ENCODE measurements at places on chromosomes 2 and 18.

GRCh38 chr2:202717598-202718310 lies 83.0 kb downstream of the FAM117B start:
- DNase-seq = no peak

- DNase-seq = no peak
Observed at GRCh38 chr2:46066601-46067000, 230.6 kb upstream of the EPAS1 start.

DNA sequence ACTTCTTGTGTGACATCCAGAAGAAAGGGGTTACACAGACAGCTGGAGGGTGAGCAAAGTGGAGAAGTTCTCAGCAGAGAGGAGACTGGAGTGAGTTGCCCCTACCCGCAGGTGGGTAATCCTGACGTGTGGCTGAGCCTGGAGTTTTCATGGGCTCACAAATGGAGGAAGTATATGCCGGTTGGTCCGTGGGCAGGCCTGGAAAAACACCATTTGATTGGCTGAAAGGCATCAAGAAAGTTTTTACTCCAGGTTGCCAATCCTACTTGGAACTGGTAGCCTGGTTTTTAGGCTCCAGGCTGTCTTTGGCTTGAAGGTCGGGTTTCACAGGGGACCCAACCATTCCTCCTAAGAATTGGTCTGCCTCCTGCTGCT lies 1177.4 kb upstream of the LRRTM1 start:
- DNase-seq = no peak

DNA sequence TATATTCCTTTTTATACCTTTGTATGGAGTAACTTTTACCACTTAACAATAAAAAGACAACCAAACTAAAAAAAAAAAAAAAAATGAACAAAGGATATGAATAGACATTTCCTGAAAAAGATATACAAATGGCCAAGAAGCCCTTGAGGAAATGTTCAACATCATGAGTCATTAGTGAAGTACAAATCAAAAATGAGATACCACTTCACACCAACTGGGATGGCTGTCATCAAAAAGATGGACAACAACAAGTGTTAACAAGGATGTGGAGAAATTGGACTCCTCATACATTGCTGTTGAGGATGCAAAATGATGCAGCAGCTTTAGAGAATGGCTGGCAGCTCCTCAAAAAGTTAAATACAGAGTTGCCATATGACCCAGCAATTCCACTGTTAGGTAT lies 22.6 kb upstream of the SCYGR2 start:
- DNase-seq = no peak

GRCh38 chr18:79367989-79368388 lies 27.7 kb upstream of the NFATC1 start:
- DNase-seq = no peak

DNA sequence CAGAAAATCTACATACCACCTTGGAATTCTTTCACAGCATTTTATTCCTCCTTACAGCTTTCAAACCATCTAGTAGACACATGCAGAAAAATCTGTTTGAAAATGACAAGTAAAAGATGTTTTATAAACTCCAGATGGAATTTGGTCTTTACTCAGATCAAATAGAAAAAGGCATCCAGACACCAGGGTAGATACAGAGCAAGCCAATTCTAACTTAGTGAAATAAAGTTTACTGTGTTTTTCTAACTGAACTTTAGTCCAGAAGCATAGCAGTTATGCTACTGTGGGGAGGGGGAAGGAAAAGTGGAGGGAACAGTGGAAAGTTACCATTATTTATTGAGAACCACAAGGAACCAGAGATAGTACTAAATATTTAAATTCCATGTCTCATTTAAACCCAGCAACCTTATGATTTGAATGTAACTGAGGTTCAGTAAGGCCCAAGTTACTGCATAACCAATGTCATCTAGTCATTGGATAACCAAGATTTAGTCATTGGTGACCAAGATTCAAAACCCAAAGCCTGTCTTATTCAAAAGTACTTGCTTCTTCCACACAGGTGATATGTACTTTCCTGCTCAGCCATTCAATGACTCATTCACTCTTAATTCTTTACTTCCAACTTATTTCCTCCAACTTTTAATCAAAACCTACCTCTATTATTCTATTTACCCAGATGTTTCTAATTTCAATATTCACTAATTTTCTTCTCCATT lies 57.7 kb downstream of the RAD51AP2 start:
- no peak for DNase-seq

- DNase-seq = no peak
Observed at GRCh38 chr18:48973731-48974130, 23.0 kb upstream of the SMAD7 start.

DNA sequence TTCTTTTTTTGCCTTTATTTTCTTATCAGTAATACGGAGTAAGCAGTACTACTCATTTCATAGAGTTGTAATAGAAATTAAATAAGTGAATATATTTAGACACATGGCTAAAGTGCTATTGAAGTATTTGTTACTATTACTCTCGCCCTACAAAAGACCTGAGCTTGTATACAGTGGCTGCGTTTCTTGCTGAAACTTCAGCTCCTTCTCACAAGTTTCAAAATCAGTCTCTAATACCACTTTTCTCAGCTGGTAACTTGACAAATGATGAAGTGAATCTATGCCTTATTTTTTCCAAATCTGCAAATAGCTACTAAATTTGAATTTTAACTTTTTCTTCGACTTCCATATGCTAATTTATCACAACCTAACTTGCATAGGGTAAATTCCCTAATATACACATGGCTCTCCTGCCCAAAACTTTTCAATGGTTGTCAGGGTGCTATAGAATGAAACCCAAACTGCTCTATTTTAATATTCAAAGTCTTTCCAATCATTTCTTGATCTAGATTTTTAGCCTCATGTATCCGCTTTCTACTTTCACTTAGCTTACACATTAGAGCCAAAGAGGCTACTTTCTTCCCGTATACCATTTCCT lies 347.8 kb upstream of the GULP1 start:
- DNase-seq = no peak

GRCh38 chr2:241269707-241270520 lies 45.6 kb downstream of the HDLBP start:
- DNase-seq = no peak

DNA sequence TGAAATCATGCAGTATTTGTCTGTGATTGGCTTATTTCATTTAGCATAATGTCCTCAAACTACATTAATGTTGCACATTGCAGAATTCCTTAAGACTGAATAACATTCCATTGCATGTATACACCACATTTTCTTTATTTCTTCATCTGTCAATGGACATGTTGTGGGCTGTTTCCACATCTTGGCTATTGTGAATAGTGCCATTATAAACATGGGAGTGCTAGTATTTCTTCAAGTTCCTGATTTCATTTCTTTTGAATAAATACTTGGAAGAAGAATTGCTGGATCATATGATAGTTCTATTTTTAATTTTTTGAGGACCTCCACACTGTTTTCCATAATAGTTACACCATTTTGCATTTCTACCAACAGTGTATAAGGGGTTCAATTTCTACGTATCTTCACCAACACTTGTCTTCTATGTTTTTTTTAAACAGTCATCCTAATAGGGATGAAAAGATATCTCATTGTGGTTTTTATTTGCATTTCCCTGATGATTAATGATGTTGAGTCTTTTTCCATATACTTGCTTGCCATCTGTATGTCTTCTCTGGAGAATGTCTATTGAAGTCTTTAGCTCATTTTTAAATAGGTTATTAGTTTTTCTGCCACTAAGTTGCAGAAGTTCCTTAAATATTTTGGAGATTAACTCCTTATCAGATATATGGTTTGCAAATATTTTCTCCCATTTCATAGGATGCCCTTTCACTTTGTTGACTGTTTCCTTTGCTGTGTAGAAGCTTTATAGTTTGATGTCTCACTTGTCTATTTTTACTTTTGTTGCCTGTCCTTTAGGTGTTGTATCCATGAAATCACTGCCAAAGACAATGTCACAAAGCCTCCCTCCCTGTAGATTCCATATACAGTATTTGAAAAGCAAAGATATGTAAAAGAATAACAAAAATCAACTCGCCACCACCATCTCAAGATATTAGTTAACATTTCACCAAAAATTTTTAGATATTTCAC lies 14.6 kb downstream of the FBXO11 start:
- no peak for DNase-seq

- peak; percentile 68 for DNase-seq
Observed at GRCh38 chr2:203706403-203706802, at the start of gene CD28. CD28 (plus strand) TSS chr2:203706639; CDS start chr2:203706697, 58 bp downstream.

DNA sequence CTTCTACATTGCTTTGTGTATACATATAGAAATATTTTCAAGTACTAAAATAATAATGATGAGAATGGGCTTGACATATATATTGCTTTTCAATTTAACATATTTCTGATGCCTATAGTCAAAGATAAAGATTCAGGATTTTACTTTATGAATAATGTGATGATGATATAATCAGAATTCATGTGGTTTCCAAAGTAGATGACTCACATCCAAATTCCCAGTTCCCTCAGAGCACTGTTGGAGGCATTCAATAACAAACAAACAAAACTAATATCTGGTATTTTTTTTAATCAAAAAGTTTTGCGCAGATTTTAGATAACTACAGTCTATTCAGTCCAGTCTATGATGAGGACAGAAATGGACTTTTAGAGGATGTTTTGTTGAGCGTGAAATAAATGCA lies 2094.5 kb upstream of the CELF4 start:
- no peak for DNase-seq

GRCh38 chr18:23745366-23745765 lies 56.1 kb downstream of the LAMA3 start:
- DNase-seq = no peak

GRCh38 chr2:197254776-197255530 lies 55.6 kb downstream of the ANKRD44 start:
- DNase-seq = no peak

DNA sequence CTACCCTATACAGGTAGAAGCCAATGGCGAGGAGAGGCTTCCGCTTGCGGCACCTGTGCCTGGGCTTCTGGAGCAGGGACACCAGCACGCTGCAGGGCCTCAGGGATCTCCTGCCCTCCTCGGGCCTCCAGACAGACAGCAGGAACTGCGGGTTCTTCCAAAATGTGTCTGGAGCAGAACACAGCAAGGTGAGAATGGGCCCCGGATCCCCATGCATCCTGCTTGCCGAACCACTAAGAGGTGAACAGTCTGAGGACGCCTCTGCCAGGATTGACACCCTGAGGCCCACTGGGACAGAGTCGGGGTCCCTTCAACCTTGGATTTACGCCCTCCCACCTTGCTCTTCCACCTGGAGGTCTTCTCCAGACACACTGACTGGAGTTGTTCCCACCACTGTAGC lies 25.4 kb downstream of the CAPN14 start:
- DNase-seq = no peak

- DNase-seq = no peak
Observed at GRCh38 chr18:74268933-74269620, 22.7 kb downstream of the CYB5A start.

DNA sequence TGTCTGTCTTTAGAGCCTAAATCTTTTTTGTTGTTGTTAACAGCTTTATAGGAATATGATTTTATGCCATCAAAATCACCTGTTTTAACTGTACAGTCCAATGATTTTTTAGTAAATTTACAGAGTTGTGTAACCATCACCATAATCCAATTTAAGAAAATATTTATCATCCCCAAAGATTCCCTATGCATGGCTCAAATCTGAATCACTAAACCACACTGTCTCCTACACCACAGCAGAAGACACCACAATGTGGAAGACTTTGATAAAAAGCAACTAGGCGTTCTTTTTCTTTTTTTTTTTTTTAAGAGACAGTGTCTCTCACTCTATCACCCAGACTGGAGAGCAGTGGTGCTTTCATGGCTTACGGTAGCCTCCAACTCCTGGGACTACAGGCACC lies 99.6 kb downstream of the TXNL1 start:
- DNase-seq = no peak

GRCh38 chr2:206616151-206616550 lies 26.1 kb upstream of the FAM237A start:
- DNase-seq = no peak

DNA sequence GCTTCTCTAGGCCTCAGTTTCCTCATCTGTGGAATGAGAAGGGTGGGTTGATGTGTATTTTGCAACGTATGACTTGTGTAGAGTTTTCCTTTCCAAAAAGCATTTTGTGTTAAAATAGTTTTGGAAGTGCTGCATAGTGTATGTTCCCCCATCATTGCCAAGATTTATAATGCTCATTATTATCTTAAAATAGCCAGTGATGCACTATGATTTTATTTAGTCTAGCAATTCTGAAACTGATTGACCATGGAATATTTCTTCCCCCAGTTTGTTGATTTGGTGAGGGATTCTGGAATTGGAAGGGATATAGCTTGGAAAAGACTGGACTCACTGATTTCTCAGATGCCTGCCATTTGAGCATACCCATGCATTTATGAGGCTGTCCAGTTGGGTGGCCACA lies 130.6 kb downstream of the CCDC85A start:
- no peak for DNase-seq

- DNase-seq = no peak
Observed at GRCh38 chr2:147634826-147635225, 210.0 kb upstream of the ACVR2A start.

DNA sequence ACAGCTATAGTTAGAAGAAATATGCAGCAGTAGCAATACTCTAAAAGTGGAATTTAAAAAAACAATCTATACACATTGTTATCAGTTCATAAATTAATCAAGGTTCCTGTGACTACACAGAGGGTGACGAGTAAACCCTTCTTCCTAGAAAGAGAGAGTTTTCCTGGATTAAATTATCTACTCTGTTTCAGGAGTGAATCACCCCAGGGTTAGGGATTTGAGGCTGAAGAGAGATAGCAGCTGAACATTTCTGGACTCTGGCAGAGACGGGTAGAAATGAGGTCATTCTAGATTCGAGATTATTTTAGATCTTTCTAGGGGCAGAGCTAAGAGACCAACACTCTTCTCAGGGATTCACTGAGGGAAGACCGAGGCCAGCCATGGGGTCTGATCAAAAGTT lies 38.8 kb upstream of the PMAIP1 start:
- no peak for DNase-seq

GRCh38 chr2:58930537-58930936 lies 689.4 kb upstream of the FANCL start:
- DNase-seq = no peak

DNA sequence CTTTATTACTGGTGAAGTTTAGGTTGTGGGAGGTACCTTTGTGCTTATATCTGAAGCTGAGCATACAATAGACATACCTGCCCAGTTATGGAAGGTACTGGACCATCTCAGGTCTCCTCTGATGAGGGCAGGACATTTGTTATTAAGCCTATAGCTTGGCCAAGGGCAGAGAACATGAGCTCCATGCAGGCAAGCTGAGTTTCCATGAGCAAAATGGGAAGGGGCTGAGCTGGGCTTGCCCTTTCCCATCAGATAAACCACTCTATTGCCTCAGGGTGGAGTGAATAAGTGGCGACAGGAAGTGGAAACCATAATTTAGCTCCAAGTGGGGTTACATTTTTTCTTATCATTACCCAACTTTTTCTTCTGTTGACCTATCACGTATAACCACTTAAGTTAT lies 39.9 kb upstream of the EML6 start:
- DNase-seq = no peak

- DNase-seq = no peak
Observed at GRCh38 chr2:12642332-12642731, 74.4 kb upstream of the TRIB2 start.

- DNase-seq = no peak
Observed at GRCh38 chr2:7987992-7988391, 693.9 kb upstream of the ID2 start.

GRCh38 chr2:45889053-45889452 lies 237.6 kb downstream of the PRKCE start:
- no peak for DNase-seq

- DNase-seq = no peak
Observed at GRCh38 chr2:160457588-160457987, 36.0 kb downstream of the RBMS1 start.

GRCh38 chr2:230076819-230077218 lies 8.1 kb upstream of the SLC16A14 start:
- DNase-seq = no peak

All from stimulated activated CD8-positive, alpha-beta memory T cell treated with anti-CD3 and anti-CD28 coated beads, Interleukin-12 subunit alpha, Interleukin-12 subunit beta, amount 100 ng/mL, for 1 hour (primary cell).